Osteoblast (primary cell): ENCODE measurements at places on chromosomes 3 and 15.
A peak's percentile ranks its signal among the peaks of the same experiment; 100 is the strongest.

DNA sequence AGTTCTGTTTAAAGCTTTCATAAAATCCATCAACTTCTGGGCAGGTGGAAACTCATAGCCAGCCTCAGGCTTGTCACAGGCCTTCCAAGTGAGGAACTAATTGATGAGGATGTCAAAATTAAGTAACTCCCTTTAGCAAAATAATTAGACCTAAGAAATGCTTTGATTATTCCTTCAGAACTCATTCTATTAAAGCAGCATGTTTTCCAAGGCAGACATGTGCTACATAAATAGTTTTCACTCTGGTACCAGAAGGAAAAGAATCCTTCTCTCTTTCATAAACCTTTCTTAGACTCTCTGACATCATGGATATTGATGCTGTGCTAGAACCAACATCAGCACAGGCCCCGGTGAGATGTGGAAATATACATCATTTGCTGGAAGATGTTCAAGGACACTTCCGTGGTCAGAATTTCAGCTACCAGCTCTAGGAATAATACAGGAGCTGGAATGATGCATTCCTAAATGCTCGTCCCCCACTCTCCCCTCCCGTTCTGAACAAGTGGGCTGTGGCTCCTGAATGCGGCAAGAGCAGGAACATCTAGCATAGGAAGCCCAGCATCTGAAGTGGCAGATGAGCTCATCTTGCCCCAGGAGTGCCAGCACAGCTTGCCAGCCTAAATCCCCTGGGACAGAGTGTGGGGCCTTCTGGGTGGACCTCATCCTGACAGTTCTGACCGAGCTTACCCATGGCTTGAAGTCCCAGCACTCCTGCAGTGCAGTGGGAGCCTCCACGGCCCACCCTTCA is 82.4 kb downstream of the WWTR1 start:
- peak overlapping the region; percentile 96 for H3K27ac ChIP-seq
- H3K4me1 ChIP-seq = peaks cover 84% of the 10 kb centered on the region
- peak; percentile 68 for DNase-seq
- H3K36me3 ChIP-seq = peaks cover 19% of the 10 kb centered on the region
- H3K27me3 ChIP-seq = no peaks in the 10 kb centered on the region

- H3K4me3 ChIP-seq = no peak overlapping the region
- DNase-seq = peak; percentile 85
- H3K27me3 ChIP-seq = peaks cover 23% of the 10 kb centered on the region
- H3K36me3 ChIP-seq = no peaks in the 10 kb centered on the region
- H3K27ac ChIP-seq = no peak overlapping the region
- H3K4me1 ChIP-seq = no peaks in the 10 kb centered on the region
These were observed 13.0 kb downstream of the HCN4 start for GRCh38 chr15:73355612-73356265.

- no peaks in the 10 kb centered on the region for H3K27me3 ChIP-seq
- H3K4me1 ChIP-seq = no peaks in the 10 kb centered on the region
- H3K4me3 ChIP-seq = no peak overlapping the region
- no peak for DNase-seq
- H3K36me3 ChIP-seq = no peaks in the 10 kb centered on the region
These were observed 520.3 kb upstream of the EPHA6 start for GRCh38 chr3:96294143-96294542.

GRCh38 chr3:170735821-170736220 is 134.2 kb downstream of the RPL22L1 start:
- no peaks in the 10 kb centered on the region for H3K36me3 ChIP-seq
- DNase-seq = no peak
- H3K4me1 ChIP-seq = peaks cover 44% of the 10 kb centered on the region
- H3K27ac ChIP-seq = peak overlapping the region; percentile 12
- H3K4me3 ChIP-seq = peak overlapping the region; percentile 24
- H3K27me3 ChIP-seq = no peaks in the 10 kb centered on the region

GRCh38 chr3:196141052-196141865 is 59.4 kb upstream of the TFRC start:
- H3K27me3 ChIP-seq = no peaks in the 10 kb centered on the region
- peak; percentile 74 for DNase-seq
- H3K27ac ChIP-seq = no peak overlapping the region
- H3K4me1 ChIP-seq = peaks cover 19% of the 10 kb centered on the region

- DNase-seq = no peak
- H3K27me3 ChIP-seq = no peaks in the 10 kb centered on the region
- no peaks in the 10 kb centered on the region for H3K36me3 ChIP-seq
- H3K4me1 ChIP-seq = peaks cover 26% of the 10 kb centered on the region
- peak overlapping the region; percentile 2 for H3K27ac ChIP-seq
- H3K4me3 ChIP-seq = no peak overlapping the region
These were observed 249.3 kb upstream of the TGFBR2 start for GRCh38 chr3:30356866-30357753.

DNA sequence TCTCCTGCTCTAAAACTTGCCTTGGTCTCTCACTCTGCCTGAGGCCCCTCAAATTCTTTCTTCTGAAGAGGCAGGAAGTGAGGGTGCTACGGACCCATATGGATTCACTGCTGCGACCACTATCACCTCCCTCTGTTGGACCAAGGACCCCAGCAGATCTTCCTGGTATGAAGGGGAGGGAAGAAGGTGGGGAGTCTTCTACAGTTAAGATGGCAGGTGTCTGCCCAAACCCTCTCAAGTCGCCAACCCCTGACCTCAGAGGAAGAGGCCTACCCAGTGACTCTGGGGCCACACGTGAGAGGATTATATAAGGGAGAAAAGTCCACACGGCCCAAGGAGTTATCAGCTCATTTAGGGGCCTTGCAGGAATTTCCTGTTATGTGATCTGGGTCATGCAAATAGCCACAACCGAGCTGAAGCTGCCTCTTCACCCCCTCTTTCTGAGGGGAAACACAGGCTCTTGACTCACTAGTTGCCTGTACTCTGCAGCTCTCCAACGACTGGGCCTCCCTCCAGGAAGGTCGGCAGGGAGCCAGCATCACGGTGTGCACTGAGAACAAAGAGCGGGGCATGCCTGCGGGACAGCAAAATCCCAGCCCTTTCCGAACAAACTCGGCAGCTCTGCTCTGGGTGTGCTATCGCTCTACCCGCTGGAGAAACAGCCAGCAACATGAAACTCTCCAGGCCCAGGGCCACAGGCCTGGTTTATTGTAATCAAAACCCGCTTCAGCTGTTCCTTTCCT is 116.0 kb downstream of the XXYLT1 start:
- H3K27me3 ChIP-seq = no peaks in the 10 kb centered on the region
- H3K4me1 ChIP-seq = peaks cover 59% of the 10 kb centered on the region

GRCh38 chr3:69856965-69857705 is 117.9 kb downstream of the MITF start:
- no peak overlapping the region for H3K27ac ChIP-seq
- H3K4me3 ChIP-seq = no peak overlapping the region
- no peaks in the 10 kb centered on the region for H3K27me3 ChIP-seq

- H3K36me3 ChIP-seq = peaks cover 21% of the 10 kb centered on the region
- H3K27me3 ChIP-seq = no peaks in the 10 kb centered on the region
- H3K4me1 ChIP-seq = peaks cover 17% of the 10 kb centered on the region
- DNase-seq = peak; percentile 95
These were observed 3.7 kb upstream of the PLXNB1 start for GRCh38 chr3:48433472-48434118.

DNA sequence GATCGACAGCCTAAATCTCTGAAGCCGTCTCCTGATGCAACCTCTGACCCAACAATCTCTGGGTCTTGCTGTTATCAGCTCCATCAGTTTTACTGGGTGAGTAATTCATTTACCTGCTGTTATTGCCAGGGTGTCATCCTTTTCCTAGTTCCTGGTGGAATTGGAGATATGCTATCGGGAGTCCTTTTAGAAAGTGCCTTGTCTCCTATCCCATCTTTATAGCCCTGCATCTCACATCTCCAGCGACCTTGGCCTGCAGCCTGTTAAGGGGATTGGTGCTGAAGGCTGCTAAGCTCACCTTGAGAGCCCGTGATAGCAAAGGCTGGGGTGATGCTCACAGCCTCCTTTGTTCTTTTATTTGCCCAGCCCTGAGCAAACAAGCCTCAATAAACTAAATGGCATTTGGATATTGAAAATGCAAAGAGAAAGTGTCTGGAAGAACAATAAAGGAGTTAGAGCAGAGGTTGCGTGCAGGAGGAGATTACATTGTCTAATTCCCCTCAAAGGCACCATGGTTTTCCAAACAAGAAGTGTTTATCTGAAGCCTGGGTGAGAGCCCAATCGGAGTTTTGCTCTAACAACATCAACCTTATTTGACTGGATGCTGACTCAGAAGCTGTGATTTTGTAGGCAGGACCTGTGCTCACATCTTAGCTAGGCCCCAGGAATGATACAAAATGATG is 101.8 kb downstream of the RPLP1 start:
- H3K27me3 ChIP-seq = peaks cover 12% of the 10 kb centered on the region
- H3K27ac ChIP-seq = no peak overlapping the region
- H3K36me3 ChIP-seq = no peaks in the 10 kb centered on the region

GRCh38 chr3:171813897-171814460 is 3.7 kb upstream of the PLD1 start:
- no peak for DNase-seq
- no peaks in the 10 kb centered on the region for H3K36me3 ChIP-seq
- H3K4me3 ChIP-seq = no peak overlapping the region
- no peaks in the 10 kb centered on the region for H3K27me3 ChIP-seq
- H3K4me1 ChIP-seq = peaks cover 61% of the 10 kb centered on the region
- peak overlapping the region; percentile 50 for H3K27ac ChIP-seq

DNA sequence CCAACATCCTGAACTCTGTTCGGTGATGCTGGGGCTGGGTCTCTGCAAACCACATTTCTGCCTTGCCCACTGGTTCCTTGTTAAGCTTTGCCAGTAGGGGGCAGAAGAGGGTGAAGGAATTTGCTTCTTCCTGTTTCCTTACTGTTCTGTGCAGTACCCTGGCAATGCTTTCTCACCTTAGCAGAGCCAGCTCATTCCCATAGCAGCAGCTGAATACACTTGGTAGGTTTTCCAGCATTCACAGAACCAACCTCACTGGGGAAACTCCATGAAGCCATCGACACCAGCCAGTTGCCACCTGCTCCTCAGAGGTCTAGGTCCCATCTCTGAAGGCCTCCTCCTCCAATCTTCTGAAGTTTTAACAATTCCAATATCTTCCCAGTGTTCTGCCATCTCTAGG is 308.4 kb downstream of the PDCD6IP start:
- H3K36me3 ChIP-seq = no peaks in the 10 kb centered on the region
- H3K4me1 ChIP-seq = no peaks in the 10 kb centered on the region
- no peak overlapping the region for H3K27ac ChIP-seq
- no peak for DNase-seq
- H3K4me3 ChIP-seq = no peak overlapping the region
- no peaks in the 10 kb centered on the region for H3K27me3 ChIP-seq

DNA sequence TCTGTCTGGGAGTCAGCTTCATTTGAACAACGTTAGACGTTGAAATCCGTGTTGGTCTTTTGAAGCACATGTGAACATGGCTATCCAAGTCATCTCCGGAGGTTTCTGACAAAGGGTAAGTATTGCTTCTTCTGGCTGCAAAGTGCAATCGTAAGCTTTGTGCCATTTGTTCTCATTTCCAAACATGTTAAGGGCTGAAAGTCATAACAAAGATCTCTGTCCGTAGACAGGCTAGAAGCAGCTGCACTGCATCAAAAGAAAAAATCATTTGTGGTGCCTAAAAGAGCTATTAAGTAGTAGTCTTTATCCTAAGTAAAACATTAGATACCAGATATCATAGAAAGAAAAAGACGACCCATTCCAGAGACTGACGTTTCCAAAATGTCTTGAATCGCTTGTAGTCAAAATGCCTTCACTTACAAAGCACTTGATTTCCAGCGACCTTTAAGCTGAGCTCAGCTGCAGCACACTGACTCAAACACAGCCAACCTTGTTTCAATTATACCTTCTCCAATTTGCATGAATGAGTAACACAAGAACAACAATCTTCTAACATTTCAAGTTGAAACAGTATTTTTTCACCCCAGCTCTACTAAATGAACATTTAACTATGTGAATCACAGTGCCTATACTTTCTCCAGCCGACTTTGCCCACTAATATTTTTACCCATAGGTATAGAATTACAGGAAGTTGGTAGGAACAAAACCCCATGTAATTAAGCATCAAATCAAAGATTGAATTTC is 76.6 kb downstream of the NEDD4 start:
- peak overlapping the region; percentile 72 for H3K27ac ChIP-seq
- DNase-seq = peak; percentile 43
- peak overlapping the region; percentile 67 for H3K4me3 ChIP-seq
- H3K4me1 ChIP-seq = peaks cover 34% of the 10 kb centered on the region
- no peaks in the 10 kb centered on the region for H3K27me3 ChIP-seq

DNA sequence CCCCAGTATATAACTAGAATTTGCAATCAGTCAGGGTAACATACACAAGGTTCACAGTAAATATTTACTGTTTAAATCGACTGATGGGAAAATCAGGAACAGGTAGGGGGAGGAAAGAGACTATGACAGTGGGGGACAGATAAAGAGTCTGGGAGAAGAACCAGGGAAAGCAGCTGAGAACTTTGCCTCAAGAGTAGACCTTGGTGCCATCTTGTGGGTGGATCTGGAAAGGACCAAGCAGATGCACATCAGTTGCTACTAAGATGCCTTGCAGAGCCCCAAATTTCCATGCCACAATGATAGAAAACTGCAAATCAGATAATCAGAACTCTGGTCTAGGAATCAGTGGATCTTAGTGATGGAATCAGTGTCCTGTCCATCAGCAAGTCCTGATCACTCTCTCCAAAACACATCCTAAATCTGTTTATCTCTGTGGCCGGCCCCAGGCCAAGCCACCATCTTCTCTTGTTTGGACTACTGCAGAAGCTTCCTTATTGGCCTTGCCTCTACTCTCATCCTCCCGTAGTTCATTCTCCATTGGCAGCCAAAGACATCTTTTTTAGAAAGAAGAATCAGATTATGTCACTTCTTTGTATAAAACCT is 62.7 kb downstream of the PDE8A start:
- no peak overlapping the region for H3K4me3 ChIP-seq
- H3K27ac ChIP-seq = no peak overlapping the region
- peak; percentile 10 for DNase-seq
- H3K27me3 ChIP-seq = no peaks in the 10 kb centered on the region
- peaks cover 20% of the 10 kb centered on the region for H3K4me1 ChIP-seq

- H3K4me3 ChIP-seq = no peak overlapping the region
- no peaks in the 10 kb centered on the region for H3K4me1 ChIP-seq
- peak; percentile 42 for DNase-seq
- H3K36me3 ChIP-seq = no peaks in the 10 kb centered on the region
- H3K27ac ChIP-seq = no peak overlapping the region
These were observed 183.0 kb upstream of the C2CD4B start for GRCh38 chr15:62348118-62348517.

DNA sequence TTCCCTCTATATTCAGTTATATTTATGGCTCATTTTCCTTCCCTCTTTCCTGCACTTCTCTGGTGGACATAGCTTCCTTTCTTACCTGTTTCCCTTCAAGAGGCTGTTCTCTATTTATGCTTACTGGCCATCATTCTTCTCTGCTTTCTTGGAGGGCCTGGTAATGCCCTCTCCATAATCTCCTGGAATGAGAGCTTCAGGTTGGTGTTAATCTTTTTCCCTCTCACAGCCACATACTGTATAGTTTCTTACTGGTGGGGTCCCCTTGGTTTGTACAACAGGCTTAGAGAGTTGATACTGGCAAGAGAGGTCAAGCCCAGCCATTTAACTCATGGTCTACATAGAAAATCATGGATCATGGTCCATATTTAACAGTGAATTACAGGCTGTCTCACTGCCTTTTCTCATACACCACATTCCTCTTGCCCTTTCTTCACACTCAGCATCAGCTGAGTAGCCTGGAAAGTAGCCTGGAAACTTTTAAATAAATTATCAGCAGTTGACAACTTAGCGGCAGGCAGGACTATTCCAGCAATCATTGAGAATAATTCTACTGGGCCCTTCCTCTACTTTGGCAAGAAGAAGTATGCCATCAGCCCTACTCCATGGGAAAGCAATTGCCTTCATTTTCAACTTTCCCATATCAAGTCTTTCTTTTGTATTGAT is 38.0 kb upstream of the DPH6 start:
- DNase-seq = no peak
- no peaks in the 10 kb centered on the region for H3K4me1 ChIP-seq
- H3K27ac ChIP-seq = no peak overlapping the region
- no peak overlapping the region for H3K4me3 ChIP-seq
- H3K27me3 ChIP-seq = no peaks in the 10 kb centered on the region
